Central memory CD4-positive, alpha-beta T cell (primary cell): ENCODE measurements at places on chromosomes 13 and 19.

DNA sequence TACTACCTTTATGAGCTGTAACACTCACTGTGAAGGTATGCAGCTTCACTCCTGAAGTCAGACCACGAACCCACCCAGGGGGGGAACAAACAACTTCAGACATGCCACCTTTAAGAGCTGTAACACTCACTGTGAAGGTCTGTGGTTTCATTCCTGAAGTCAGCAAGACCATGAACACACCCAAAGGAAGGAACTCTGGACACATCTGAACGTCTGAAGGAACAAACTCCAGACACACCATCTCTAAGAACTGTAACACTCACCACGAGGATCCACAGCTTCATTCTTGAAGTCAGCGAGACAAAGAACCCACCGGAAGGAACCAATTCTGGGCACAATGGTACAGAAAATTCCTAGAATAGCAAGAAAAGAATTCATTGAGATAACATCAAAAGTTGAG, 1796.5 kb upstream of the MIR17HG start:
- DNase-seq: no peak

GRCh38 chr13:76903544-76904162, 17.4 kb upstream of the KCTD12 start:
- peak; percentile 60 for DNase-seq

DNA sequence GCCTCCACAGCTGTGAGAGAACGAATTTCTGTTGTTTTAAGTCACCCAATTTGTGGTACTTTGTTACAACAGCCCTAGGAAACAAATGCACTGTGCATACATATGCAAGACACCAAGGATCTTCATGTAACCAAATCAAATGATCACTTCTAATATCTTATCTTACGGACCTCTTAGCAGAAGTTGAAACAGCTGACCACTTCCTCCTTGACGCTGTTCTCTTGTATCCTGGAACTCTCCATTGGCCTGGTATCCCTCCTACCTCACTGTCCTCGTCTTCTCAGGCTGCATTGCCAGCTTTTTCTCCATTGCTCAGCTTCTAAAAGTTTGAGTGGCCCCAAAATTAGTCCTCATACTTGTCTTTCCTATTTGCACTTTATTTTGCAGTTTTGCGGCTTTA, 200.4 kb downstream of the DLEU7 start:
- no peak for DNase-seq

DNA sequence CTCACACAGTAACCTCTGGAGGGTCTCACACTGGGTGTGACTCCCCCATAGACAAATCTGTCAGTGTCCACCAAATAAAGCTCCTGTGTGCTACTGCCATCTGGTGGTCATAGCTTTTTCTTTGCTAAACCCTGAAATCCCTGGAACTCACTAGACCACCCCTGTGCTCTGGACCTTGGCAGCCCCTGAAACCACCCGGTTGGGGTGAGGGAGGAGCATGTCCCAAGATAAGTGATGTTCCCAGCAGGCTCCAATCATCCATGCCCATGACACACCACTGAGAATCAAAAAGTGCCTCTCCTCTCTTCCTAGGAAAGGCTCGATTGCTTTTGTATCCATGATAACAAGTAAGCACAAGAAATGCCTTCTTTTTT, 6.5 kb upstream of the HSD17B14 start:
- peak; percentile 54 for DNase-seq

GRCh38 chr19:39696387-39696786, 7.9 kb upstream of the LGALS14 start:
- DNase-seq: no peak

- DNase-seq: peak; percentile 11
Observed at GRCh38 chr13:73985783-73986182, 148.4 kb downstream of the KLF12 start.

GRCh38 chr13:112078216-112078615, 11.3 kb downstream of the SOX1 start:
- DNase-seq: no peak

- no peak for DNase-seq
Observed at GRCh38 chr13:67377919-67378318, 147.8 kb upstream of the PCDH9 start.

DNA sequence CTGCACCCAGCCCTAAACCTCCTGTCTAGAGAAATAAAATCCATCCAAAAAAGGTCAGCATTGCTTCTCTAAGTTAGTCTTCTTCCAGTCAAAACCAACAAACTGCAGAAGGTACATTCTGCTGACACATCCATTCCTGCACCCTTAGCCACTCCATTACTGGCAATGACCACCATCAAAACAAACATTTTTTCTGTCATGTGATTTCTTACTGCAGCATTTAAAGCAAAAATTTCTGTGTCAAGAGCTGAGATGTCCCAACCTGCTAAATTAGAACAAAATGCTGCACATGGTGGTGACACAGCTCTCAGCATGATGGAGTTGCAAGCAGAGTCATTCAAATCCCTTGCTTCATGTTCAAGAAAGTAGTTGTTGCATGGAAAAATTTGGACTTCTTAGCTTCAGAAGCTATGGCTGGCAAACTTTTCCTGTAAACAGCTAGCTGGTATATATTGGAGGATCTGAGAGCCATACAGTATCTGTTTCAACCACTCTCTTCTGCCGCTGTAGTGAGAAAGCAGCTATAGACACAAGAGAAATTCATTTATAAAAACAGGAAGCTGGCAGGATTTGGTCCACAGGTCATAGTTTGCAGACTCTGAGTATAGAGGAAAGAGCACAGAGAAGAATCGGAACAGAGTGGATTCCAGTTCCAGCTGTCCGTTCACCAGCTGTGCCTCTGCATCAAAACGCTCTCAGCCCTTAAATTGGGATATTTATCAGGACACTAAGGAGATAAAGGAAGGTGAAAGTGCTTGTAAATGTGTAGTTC, 17.4 kb downstream of the RUBCNL start:
- no peak for DNase-seq

DNA sequence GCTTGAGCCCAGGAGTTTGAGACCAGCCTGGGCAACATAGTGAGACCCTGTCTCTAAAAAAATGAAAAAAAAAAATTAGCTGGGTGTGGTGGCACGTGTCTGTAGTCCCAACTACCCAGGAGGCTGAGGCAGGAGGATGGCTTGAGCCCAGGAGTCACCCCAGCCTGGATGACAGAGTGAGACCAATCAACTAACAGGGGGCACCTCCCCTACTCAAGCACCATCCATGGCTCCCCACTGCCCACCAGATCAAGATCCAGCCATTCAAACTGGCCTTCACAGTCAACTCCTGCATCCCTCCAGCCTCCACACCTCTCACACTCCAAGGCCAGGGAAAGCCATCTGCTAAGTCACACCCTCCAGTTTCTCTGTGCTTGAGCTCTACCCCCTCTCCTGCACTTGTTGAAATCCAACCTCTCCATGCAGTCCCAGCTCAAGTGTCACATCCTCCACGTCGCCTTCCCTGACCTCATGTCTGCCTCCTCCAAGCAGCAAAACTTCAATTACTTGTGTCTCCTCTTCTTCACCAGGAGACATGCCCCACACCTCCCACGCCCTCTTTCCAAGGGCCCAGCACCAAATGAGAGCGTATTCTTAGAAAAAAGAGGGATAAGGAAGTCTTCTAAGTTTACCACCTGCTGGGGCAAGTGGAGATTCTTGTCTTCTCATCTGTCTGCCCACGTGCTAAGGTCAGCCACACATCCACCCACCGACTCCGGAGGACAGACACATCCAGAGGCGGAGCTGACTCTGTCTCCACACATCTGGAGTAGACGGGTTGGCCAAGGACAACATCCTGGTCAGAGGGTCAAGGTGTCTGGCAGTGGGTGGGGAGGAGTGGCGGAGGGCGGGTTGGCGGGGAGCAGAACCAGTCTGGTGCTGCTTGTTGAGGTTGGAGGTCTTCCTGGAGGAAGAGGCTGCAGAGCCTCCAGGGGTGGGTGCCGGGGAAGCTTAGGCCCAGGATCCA, 974 bp upstream of the CYP4F22 start:
- DNase-seq: no peak

DNA sequence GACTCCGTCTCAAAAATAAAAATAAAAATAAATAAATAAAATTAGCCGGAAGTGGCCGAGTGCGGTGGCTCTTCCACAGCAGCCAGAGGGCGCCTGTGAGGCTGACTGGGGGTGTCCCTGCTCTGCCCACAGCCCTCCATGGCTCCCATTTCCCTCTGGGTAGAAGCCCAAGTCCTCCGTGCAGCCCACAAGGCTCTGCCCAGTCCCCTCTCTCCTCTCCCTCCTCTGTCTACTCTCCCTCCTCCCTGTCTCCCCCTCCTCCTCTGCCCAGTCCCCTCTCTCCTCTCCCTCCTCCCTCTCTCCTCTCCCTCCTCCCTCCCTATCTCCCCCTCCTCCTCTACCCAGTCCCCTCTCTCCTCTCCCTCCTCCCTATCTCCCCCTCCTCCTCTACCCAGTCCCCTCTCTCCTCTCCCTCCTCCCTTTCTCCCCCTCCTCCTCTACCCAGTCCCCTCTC, 20.4 kb downstream of the MISP start:
- DNase-seq: no peak

- DNase-seq: no peak
Observed at GRCh38 chr19:11494634-11495285, 10.9 kb downstream of the ZNF653 start.

- no peak for DNase-seq
Observed at GRCh38 chr19:44850641-44851109, 4.6 kb downstream of the NECTIN2 start.

- no peak for DNase-seq
Observed at GRCh38 chr13:39968646-39969475, 313.4 kb downstream of the COG6 start.

- DNase-seq: no peak
Observed at GRCh38 chr13:66224663-66225062, 1005.5 kb downstream of the PCDH9 start.

- DNase-seq: no peak
Observed at GRCh38 chr13:111393221-111393790, 72.9 kb downstream of the TEX29 start.

GRCh38 chr13:23921451-23921888, 24.2 kb upstream of the C1QTNF9B start:
- peak; percentile 14 for DNase-seq

- no peak for DNase-seq
Observed at GRCh38 chr13:84433024-84433423, 550.8 kb upstream of the SLITRK1 start.

DNA sequence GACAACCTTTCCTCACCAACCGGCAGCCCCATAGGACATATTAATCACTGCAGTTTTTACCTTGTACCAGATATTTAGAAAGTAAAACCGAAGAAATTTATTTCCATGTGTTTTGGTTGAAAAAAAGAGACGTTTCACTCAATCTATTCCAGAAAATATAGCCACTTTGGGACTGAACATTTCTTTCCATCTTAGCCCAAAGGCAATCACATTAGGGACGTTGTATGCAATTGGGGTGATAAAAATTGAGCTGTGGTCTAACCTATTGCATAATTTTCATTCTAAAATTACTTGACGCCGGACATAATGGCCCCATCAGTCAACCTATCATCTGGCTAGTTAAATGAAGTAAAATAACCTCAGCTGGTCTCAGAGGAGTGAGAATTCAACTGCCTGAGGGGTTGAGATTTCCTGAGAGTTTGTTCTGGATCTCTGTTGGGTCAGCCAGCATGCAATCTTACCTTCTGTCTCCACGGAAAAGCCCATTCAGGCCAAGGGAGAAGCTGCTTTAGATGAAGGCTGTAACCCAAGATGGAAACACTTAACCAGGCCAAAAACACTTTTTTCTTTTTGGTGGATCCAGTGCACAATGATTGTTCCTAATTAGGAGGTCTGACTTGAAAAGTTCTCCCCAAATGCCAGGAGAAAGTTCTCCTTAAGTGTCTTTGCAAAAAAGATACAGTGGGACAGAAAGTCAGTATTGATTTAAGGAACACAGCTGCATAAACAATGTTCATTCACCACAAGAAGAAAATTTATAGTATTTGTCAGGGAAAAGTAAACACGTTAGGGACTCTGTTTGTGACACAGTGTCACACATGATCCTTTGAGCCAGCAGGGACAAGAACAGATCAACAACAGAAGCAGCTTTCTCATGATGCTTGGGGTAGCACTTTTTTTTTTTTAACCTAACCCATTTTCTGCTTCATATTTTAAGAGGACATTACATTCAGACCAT, 34.1 kb downstream of the DLEU7 start:
- no peak for DNase-seq

- no peak for DNase-seq
Observed at GRCh38 chr13:80299046-80299445, 41.9 kb downstream of the SPRY2 start.

- no peak for DNase-seq
Observed at GRCh38 chr19:9917321-9917720, 19.0 kb downstream of the OLFM2 start.

DNA sequence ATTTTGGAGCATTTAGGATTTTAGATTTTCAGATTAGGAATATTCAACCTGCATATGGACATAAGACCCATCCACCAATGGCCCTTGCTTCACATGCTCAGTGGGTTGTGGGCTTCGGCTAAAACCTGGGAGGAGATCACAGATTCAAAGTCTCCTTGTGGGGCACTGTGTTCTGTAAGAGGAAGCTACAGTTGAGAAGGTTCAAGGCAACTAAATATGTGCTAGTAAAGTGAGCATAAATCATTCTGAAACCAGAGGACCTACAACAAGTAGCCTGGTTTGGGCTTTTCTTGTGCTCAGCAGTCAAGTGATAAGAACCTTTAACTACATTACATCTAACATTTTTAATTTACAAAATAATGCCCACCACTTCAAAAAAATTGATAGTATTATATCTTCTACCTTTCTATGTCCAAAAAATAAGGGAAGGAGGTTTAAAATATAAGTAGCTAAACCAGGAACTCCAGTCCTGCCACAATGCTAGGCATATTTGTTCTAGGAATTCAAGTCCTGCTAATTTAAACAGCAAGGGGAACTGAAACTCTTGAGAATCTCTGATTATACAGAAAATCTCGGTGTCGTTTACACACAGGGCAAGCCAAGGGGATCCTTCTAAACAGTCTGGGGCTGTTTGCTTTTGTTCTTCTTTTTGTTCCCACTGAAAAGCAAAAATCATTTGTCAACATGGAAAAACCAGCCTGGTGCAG, 36.6 kb downstream of the FOXO1 start:
- no peak for DNase-seq

- no peak for DNase-seq
Observed at GRCh38 chr13:44298314-44298713, 75.3 kb upstream of the SERP2 start.

DNA sequence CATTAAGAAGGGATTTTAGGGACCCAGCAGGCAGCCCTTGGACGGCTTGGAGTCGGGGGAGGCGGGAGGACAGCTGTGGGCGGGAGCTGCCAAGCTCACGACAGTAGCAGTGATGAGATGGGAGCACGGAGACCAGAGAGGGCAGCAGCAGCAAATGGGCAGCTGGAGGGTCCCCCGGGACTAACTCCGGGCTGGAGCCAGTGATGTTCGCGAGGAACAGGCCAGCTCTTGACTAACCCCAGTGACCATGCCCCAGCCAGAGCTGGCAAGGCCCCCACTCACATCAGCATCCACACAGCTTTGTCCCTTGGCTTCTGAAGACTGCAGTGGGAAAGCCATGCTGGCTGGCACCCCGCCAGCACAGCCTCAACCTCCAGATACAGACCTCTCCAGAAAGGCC, 81.9 kb downstream of the RAB20 start:
- DNase-seq: no peak

DNA sequence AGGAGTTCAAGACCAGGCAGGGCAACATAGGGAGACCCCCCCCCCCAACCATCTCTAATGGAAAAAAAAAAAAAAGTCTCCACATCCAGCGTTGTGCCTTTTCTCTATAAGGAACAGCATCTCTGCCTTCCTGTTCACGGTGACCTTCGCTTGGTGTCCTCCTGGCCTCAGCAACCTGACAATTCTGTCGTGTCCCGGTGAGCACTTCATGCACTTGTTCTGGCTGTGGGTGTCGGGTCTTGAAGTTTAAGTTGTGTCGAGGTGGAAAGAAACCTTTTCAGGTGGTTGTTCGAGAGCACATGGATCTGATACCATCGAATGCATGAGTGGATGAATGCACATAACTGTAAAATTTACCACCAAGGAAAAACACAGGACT, 594 bp downstream of the ZNF559 start:
- no peak for DNase-seq
